ENCODE measurements at places on chromosomes 12 and 14.

DNA sequence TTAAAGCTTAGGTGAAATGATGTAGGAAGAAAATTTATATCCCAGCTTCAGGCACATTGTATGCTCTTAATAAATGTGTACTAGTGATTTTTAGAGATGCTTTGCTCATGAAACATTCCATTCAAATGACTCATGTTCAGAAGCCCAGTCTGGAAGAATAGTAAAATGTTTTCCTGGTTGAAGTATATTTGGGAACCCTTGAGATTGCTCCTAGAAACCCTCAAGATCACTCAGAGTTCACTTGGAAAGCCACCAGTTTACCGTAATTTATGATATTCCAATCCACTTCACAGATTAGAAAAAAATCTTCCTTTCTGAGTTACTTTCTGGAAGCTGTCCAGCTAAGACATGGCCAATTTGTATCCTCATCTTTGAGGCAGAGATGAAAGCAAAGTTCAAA is 186.4 kb downstream of the SYT10 start:
- no peak for DNase-seq

- no peak for DNase-seq
Measured at GRCh38 chr12:46515829-46516228, 143.3 kb upstream of the SLC38A2 start.

GRCh38 chr14:96797582-96798349 is 584 bp downstream of the VRK1 start:
- DNase-seq = peak; percentile 11

DNA sequence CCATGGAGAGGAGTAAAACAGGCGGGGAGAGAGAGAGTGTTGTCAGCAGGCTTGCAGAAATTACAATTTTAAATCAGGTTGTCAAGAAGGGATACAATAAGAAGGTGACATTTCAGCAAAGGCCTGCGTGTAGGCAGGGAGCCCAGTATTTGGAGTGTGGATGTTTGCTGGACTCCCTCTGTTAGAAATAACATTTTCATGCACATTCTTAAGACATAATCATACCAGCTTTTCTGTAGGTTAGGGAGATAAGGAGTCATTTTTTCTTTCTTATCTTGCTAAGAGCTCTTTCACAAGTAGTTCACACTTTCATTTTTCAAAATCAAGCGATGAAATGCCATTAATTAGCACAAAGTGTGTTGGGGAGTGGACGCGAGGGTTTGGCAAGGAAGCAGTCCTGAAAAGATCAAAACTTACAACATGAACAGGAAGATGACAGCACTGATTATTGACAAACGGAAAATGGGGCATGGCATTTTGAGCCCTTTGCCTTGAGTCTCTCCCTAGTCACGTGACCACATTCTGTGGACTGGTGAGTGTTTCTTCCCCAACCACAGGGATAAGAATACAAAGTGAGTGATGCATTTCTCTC is 160.2 kb downstream of the DAD1 start:
- no peak for DNase-seq

DNA sequence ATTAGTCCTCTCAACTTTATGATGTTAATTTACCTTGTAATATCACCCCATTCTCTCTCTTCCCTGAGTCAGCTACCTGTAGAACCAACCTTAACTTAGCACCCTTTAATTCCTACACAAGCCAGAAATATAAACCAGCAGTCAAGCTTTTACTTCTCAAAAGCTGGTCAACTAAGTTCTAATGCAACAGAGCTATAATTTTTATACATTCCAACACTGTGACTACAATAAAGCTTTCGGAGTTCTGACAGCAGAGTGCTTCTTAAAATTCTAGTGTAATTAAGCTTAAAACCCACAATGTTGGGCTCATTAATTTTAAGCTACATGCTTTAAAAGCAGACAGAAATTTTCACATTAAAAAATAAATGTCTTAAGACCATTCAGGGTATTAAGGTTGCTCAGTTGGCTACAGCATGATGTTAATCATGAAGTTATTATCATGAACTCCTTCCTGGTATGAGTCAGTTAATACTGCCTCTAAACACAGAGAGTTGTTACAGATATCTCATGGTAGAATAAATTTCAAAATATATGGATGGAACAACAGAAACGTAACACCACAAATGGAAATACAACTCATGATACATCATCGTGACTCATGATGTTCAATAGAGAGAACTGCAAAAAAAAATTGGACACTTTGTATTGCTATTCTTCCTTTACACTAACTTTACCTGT is 126.7 kb downstream of the EPS8 start:
- DNase-seq = no peak

- DNase-seq = peak; percentile 15
Measured at GRCh38 chr12:48969833-48970701, 1.5 kb downstream of the WNT10B start.

DNA sequence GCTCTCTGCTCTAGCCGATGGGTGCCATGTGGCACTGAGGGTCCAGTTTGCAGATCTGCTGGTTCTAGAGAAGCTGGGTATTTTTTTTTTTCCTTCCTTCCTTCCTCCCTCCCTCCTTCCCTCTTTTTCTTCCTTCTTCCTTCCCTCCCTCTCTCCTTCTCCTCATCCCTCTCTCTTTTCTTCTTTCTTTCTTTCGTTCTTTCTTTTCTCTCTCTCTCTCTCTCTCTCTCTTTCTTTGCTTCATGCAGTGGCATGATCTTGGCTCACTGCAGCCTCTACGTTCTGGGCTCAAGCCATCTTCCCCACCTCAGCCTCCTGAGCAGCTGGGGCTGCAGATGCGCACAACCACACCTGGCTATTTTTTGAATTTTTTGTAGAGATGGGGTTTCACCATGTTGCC is 2.7 kb upstream of the BCL7A start:
- DNase-seq = no peak

- no peak for DNase-seq
Measured at GRCh38 chr14:77140359-77141213, 1.0 kb downstream of the ZDHHC22 start.

DNA sequence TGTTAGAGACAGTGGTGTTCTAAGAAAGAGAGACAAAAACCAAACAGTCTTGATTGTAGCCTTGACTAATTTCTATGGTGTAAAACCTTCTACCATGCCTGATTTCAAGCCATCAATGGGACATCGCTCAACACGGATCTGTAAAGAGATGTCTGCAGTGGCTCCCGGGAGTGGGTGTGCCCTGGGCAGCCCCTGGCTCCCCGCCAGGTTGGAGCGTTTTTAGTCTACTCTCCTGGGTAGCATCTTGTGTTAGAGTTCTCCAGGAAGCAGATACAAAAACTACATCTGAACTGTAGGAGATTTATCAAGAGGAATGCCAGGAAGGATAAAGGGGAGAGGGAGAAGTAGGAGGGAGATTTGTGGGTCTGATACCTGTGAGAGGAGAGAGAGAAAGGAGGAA is 1212.9 kb downstream of the BCL11B start:
- DNase-seq = no peak

DNA sequence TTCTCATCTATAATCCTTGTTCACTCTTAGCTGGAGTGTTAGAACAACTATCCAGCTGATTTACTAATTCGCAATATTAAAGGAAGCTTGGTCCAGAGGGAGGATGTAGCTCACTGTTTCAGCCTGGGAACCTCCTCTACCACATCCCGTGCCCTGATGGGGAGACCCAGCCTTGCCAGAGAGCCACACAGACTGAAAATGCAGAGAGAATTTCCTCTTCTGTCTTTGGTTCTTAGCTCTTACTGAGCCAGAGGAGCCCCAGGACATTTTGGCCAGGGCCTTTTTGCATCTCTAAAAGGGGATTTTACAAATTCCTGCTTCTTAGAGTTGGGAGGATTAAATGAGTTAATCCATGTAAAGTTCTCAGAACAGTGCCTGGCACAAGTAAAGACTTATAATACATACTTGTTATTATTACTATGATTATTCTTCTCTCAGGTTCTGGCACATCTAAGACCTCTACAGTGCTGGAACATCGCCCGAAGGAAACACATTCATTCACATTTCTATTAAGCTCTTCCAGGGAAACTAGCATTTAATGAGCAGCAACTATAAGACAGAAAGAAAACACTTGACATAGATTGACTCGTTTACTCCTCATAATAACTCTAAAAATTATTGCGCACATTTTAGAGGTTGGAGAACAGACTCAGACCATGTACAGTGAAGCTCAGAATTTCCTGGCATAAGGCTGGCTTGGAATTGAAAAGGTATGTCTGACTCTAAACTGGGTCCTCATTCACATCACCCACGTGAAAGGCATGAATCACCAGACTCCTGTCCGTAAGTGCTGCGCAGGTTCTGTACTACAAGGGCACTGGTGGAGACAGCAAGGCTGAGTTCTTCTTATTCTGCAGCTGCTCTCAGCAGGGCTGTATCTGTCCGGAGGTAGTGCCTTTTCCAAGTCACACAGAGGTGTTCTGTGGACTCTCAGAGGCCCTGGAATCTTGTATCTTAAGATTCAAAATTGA is 27.8 kb upstream of the AEBP2 start:
- DNase-seq = no peak

DNA sequence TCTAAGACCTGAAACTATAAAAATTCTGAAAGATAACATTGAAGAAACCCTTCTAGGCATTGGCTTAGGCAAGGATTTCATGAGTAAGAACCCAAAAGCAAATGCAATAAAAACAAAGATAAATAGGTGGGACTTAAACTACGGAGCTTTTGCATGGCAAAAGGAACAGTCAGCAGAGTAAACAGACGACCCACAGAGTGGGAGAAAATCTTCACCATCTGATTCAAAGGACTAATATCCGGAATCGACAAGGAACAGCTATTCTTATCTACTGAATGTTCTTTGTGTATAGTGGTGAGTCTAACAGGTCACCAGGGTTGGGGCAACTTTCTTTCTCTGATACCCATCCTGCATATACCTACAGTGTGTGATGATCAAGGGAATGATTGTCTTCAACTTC is 198.6 kb downstream of the CCDC91 start:
- DNase-seq = no peak

DNA sequence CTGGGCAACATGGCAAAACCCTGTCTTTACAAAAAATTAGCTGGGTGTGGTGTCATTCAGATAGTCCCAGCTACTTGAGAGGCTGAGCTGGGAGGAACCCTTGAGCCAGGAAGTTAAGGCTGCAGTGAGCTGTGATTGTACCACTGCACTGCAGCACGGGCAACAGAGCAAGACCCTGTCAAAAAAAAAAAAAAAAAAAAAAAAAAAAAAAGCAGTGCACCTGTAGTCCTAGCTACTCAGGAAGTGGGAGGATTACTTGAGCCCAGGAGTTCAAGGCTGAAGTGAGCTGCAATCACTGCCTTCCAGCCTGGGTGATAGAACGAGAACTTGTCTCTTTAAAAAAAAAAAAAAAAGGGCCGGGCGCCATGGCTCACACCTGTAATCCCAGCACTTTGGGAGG is 5.6 kb downstream of the REM2 start:
- DNase-seq = peak; percentile 42

DNA sequence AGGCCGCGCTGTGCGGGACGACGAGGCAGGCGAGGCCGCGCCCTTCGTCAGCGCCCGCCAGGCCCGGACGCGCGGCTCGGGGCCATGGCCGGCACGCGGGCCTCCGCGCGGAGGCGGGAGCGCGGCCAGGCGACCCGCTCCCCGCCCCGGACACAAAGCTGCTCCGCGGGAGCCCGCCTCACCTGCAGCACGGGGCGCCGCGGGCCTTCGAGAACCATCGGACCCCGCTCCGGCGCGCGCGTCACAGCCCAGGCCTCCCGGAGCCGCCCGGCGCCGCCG is 342 bp downstream of the DICER1 start:
- DNase-seq = no peak

DNA sequence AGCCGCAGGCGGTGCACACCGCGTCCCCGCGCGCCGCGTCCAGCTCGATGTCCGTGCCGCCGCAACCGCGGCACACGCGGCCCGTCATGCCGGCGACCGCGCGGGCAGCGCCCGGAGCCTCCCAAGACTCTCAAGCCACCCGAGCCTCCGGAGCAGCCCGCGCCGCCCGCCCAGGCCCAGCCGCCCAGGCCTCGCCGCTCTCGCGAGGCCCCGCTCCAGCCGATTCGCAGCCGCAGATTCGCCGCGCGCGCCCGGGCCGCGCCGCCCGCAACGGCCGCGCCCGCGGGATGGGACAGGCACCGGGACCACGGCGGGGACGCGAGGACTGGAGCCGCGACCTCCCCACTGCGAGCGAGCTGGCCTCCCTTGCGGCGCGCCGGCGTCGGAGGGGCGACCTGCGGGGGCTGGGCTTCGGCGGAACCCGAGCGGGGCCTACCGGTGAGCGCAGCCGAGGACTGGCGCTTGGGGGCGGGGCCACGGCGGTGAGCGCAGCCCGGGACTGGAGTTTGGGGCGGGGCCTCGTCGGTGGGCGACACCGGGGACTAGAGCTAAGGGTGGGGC is at the start of gene BRF1:
TSS of gene BRF1 (minus strand) at position 460 of the 561 bp plus-strand sequence. CDS start at position 88, 372 bp downstream.
- DNase-seq = peak; percentile 97

DNA sequence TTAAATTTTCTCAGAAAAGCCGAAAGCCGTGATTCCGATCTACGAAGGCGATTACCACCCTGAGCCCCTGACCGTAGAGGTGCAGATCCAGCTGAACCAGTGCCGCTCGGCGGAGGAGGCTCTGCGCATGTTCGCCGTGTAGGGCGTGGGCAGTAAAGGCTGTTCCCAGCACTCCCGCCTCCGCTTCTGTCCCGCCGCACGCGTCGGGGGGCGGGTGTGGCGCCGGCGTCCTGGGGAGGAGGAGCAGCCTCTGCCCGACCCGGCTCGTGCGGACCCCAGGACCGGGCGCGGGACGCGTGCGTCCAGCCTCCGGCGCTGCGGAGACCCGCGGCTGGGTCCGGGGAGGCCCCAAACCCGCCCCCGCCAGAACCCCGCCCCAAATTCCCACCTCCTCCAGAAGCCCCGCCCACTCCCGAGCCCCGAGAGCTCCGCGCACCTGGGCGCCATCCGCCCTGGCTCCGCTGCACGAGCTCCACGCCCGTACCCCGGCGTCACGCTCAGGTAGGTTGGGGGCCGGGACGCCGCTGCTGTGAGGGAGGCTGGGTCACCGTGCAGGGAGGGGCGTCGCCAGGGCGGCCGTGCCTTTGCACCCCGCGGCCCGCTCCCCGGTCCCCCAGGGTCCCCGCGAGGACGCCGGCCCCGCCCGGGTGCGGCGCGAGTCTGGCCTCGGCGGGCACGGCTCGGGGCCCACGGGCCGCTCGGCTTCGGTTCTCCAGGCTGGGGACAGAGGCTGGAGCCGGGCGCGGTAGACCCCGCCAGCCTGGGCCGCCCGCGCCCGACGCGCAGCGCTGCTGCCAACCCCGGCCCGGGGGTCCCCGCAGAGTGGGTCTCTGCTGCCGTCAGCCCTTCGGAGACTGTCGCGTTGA is at the start of gene B3GNT4:
TSS of gene B3GNT4 (plus strand) at position 409 of the 866 bp plus-strand sequence. CDS start 910 bp downstream, outside the sequence.
- DNase-seq = peak; percentile 48

- DNase-seq = no peak
Measured at GRCh38 chr14:25607192-25607591, 557.2 kb upstream of the STXBP6 start.
